ENCODE measurements at places on chromosomes 4 and X. TPM values are rescaled to one million over a fixed set of nuclear protein-coding genes. Genes with fewer than 3 reads are reported as not detected.

DRD5 gene
- total RNA-seq = not detected

DOK7 gene
- total RNA-seq = not detected

SYAP1 gene
- 31.7 TPM for total RNA-seq

PCDH18 gene
- 0.30 TPM for total RNA-seq

REPS2 gene
- 1.1 TPM for total RNA-seq

PNMA6F gene
- total RNA-seq = not detected

CTAG2 gene
- not detected for total RNA-seq

IL9R gene
- 2.9 TPM for total RNA-seq

AKAP14 gene
- total RNA-seq = not detected

NR3C2 gene
- total RNA-seq = 2.2 TPM

PLAC1 gene
- not detected for total RNA-seq

FAM53A gene
- 2.6 TPM for total RNA-seq

TMPRSS11F gene
- not detected for total RNA-seq

USP51 gene
- 3.1 TPM for total RNA-seq

NAT8L gene
- 0.11 TPM for total RNA-seq

WAS gene
- total RNA-seq = 105 TPM

EVC gene
- total RNA-seq = 0.37 TPM

DGKK gene
- not detected for total RNA-seq

VCX2 gene
- total RNA-seq = not detected

AADAT gene
- not detected for total RNA-seq

HTN1 gene
- not detected for total RNA-seq

ATOH1 gene
- total RNA-seq = not detected

SORCS2 gene
- not detected for total RNA-seq

ARSJ gene
- 0.05 TPM for total RNA-seq

MEPE gene
- not detected for total RNA-seq

CASP6 gene
- 9.3 TPM for total RNA-seq

F11 gene
- not detected for total RNA-seq

MAGT1 gene
- 36.8 TPM for total RNA-seq

PDCL2 gene
- total RNA-seq = not detected

LRAT gene
- not detected for total RNA-seq

CCDC149 gene
- total RNA-seq = 0.45 TPM

FAM47A gene
- not detected for total RNA-seq

PPEF1 gene
- total RNA-seq = 0.62 TPM

CDKL5 gene
- total RNA-seq = 4.3 TPM

HAND2 gene
- total RNA-seq = not detected

BEND2 gene
- not detected for total RNA-seq

Data from naive thymus-derived CD4-positive, alpha-beta T cell (primary cell).